ENCODE measurements at places on chromosomes 4 and X.
A peak's percentile ranks its signal among the peaks of the same experiment; 100 is the strongest.

DNA sequence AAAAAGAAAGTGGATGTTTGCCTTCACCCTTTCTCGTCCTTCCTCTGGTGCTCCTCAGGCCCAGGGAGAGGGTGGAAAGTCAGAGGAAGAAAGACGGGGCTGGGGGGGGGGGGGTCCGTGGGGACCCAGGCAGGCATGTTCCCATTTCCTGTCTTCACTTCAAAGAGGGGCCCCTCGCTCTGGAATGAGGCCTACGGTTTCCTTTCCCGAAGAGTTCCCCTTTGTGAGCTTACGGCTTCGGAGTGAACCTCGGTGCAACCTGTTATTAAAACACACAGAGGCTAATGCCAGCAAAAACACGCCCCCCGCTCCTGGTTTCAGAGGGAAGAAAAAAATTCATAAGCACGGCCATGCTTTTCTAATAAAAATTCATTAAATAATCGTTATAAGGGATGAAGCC, 40.1 kb downstream of the SHOX start:
- DNase-seq, result no peak

DNA sequence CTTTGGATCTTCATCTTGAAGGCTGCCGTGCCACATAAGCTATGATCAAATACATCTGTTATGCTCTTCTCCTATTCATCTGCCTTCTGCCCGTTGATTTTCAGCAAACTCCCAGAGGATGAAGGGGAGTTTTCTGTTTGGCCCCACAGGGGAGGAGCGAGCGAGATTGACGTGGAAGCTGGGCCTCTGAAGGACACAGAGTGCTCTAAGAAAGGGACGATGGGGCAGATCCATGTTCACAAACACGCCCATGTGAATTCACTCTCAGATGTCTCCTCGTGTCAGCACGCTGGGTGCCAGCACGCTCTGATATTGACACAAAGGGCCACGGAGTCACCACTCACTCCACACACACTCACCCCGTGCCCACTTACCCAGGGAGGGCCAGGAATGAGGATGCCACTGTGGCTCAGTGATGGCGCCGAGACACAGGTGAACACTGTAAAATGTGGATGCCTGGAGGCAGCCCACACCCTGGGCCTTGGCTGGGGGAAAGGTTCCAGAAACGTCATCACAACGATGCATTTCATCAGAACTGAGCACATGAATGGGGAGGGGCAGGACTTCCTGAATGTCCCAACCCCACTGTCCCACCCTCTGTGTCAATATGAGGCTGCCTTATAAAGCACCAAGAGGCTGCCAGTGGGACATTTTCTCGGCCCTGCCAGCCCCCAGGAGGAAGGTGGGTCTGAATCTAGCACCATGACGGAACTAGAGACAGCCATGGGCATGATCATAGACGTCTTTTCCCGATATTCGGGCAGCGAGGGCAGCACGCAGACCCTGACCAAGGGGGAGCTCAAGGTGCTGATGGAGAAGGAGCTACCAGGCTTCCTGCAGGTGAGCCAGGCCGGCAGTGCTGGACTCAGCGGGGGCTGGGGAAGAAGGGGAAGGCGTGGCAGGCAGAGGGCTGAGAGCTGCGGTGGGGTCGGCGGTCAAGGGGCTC, at the start of gene S100P:
TSS of gene S100P (plus strand) at position 648 of the 946 bp plus-strand sequence. CDS start at position 703, 55 bp downstream.
- no peak for DNase-seq

DNA sequence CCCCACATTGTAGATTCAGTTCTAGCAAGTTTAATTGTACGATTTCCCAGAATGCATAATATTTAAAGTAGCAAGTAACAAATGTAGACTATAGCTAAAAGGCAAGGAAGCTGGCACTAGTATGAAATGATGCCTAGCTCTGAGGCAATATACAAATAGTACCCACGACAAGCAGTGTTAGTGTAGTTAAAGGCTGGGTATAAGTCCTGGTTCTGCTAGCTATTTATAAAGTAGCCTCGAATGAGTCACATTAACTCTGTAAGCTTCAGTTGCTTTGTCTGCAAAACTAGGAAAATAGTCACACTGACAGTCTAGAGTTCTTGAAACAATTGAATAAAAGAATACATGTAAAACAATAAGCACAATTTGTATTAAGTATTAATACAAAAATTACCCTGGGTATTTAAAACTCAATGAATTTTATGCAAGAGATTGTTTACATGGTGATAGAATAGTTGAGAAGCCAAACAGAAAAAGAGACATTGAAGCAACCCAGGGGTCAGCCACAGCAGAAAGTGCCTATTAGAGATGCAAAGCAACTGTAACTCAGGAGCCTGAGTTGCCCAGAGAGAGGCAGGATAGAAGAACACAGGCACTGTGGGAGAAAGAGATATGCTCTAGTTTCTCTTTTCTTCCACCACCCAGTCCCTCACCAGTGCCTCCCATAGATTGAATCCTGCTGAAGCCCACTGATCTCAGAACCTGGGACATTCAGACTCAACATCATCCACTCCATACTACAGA, 949.0 kb downstream of the C4orf33 start:
- no peak for DNase-seq

DNA sequence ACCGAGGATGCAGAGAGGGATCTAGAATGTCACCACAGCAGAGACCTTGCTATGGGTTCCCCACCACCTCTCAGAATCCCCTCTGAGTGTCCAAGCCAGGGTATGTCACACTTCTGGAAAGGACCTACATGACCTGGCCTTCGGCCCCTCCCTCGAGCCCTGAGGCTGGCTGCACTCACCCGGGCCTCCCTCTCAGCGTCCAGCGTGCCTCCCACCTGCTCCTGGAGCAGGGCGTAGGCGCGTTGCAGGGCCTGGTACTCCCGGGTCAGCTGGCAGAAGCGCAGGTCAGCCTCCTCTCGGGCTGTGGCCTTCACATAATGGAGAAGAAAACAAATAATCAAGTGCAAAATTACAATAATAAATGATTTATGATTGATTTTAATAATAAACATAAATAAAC, 43.9 kb upstream of the C4orf50 start:
- no peak for DNase-seq

- DNase-seq, result no peak
Measured at GRCh38 chrX:114581528-114582263, 2.2 kb upstream of the HTR2C start.

GRCh38 chrX:15151267-15152186, 118.4 kb downstream of the ASB9 start:
- DNase-seq, result no peak

- no peak for DNase-seq
Measured at GRCh38 chr4:126451237-126451873, 1136.6 kb downstream of the FAT4 start.

DNA sequence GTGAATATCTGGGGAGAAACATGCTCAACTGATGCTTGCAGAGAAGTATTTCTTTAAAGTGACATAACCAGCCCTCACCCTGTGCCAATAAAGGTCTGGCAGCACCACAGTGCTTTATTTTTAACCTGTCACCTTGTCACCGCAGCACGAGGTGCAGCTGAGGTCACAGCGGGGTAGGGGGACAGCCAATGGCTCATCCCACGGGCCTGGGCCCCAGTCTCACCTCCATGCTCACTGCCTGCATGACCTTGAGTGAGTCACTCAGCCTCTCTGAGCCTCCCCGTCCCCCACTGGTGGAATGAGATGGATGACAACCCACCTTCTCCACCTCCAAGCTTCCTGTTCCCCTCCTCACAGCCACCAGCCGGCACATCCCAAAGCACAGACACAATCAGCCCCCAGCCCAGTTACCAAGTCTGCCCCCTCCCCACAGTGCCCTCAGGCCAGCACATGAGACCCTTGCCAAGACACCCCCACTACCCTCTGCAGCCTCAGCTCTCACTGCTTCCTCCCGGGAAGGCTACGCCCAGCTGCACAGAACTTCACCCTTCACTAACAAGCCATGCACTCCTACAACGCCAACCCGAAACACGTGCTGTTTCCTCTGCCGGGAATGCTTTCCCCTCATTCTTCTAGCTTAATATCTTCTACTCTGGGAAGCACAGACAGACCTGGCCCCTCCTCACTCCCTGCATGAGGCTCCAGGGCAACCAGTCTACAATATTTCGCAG, 24.9 kb upstream of the MAN2B2 start:
- DNase-seq, result no peak

DNA sequence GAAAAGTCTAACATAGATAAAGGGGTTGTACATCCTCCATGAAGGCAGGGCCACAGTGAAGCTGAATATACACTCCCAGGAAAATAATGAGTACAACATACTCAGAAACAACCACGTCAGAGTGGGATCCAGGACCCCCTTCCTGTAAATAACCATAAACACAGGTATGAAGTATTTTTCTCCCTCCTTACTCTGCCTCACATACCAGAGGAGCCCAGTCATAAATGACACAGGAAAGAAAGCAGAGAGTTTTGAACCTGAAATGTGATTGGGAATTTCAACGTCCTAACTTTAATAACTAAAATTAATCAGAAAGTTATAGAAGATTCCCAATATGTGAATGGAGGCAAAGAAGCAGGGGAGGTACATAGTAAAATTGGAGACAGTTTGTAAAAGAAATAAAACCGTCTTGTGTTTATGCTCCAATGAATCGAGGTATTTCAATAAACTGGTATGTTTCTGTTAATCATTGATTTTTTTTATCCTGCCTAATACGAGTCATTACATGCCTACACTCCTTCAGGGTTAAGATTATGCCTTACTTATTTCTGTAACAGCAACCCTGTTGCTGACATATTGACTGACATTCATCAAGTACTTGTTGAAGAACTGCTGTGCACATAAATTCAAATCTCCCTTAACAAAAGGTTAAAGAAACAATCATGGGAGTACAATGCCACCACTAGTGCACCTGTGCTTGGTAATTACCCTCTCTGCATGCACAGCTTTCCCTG, 431.3 kb downstream of the KCNIP4 start:
- DNase-seq, result no peak

DNA sequence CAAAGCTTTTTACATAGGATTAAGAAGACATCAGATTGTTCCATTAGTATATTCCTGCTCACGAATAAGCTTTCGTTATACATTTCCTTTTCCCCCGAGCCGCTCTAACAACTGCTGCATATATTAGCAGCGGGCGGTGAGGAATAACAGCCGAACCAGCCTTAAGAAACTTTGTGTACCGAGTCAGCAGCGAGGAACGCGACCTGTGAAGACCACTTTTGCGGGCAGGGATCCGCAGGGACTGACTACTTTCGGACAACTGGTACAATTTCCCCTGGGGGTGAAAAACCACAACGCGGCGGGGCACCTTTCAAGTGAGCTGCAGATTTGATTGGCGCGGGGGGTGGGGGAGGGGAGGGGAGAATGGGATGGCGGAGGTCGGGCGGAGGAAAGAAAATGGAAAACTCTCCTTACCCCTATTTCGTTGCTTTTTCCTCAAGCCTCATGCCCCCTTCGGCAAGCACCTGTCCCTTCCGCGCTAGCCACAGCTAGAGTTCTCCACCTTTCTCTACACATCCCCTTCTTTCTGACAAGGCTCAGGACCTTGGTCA, 5.9 kb upstream of the PITX2 start:
- no peak for DNase-seq

- DNase-seq, result no peak
Measured at GRCh38 chrX:71871367-71871766, 39.3 kb upstream of the NHSL2 start.

DNA sequence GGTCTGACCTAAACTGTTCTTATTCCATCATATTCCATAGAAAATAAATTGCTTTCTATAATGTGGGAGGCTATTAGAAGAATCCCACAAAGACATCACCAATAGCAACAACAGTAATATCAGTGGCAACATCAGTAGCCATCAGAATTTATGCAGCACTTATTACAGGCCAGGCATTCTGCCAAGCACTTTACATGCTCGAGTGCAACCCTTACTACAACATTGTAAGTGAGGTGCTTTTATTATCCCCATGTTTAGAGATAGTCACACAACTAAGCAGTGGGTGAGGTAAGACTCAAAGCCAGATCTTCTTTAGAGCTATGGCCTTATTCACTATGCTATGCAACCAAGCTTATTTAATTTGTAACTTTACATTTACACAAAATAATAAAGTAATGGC, 317.1 kb upstream of the BMP3 start:
- DNase-seq, result no peak

DNA sequence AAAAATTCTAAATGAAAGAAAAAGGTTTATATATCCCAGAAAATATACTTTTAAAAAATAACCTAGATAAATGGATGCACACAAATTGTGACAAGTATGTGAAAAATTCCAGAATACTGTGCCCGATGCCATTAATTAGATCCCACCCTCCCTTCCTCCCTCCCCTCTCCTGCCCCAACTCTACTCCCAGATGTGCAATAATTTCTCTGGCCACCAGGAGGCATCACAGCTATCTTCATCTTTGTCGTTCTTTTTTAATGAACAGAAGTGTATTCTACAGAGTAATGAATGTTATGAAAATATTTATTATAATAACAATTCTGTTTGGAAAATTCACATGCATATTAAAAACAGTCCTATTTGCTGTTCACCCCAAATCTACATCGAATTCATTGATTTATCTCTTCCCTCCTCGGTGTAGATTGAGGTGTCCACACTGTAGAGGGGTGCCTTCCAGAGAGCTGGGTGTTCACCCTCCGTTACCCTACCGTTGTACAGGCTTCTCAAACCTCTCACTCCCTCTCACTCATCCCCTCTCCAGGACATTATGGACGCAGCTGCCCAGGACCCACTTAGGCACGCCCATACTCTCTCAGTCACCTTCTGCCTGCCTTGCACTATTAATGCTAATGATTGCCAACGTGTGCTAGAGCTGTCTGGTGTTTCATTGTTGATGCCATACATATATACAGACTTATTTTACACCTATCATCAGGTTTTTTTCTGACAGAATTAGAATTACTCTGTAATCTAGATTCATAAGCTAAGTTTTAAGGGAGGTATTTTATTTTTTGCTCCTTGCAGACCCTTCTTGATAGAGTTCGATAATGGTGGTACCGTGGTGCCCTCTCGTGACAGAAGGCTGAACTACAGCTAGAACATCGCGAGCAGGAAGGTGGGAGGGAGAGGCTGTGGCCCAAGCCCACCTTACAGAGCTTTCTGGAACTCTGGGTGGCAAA, 14.1 kb downstream of the RAB40AL start:
- peak; percentile 43 for DNase-seq

DNA sequence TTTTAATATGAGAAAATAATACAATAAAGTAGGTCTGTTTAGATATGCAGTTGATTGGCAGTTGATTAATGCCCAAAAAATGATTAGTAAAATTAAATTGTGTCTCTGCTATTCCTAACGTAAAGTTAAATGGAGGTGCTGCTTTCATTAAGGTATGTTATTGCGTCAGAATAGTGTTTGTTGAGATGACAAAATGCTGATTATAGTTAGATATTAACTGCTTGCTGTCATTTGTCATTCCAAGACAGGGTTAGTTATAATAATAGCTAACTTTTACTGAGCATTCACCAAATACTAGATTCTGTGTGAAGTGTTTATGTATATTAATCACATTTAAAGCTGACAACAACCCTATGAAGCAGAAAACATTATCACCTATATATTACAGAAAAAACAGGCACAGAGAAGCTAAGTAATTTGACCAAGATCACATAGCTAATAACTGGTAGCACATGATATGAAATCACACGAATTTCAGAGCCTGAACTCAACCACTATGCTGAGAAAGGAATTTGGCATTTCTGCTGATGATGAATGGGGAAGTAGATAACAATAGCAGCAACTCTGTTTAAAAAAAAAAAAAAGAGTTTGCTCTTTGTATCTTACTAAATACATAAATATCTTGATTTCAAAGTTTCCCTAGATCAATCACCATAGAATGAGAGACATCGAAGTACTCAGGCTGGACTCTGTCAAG, 59.7 kb upstream of the WDR44 start:
- DNase-seq, result no peak

Measured in midbrain (tissue), 1 donor.